ENCODE measurements at places on chromosomes 2 and 18.
A peak's percentile ranks its signal among the peaks of the same experiment; 100 is the strongest.

- DNase-seq, result no peak
Observed at GRCh38 chr2:143296089-143296488, 166.9 kb downstream of the ARHGAP15 start.

DNA sequence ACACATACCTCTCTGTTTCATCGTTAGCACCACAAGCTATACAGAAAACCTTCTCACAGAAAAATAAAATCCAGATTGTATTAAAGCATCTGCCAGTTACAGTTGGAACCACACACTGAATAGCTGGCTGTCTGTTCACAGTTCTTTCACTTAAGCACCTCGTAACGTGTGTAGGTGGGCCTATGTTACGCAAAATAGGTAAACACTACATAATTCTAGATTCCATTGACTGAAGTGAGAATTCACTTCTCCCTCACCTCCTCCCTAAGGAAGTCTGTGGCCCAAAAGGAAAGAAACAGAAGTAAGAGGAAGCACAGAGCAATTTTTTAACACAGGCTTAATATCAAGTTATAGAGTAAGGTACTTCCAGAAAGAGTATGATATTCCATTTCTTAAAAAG is 24.9 kb downstream of the PELI1 start:
- no peak for DNase-seq

- DNase-seq, result no peak
Observed at GRCh38 chr2:13114391-13114790, 397.7 kb downstream of the TRIB2 start.

- no peak for DNase-seq
Observed at GRCh38 chr2:238128534-238129001, 9.9 kb upstream of the KLHL30 start.

GRCh38 chr2:96565111-96565510 is 28.6 kb downstream of the ARID5A start:
- no peak for DNase-seq

GRCh38 chr18:32831781-32832180 is 59.0 kb upstream of the KLHL14 start:
- no peak for DNase-seq

GRCh38 chr2:100042562-100042961 is 99.8 kb downstream of the AFF3 start:
- DNase-seq, result no peak

DNA sequence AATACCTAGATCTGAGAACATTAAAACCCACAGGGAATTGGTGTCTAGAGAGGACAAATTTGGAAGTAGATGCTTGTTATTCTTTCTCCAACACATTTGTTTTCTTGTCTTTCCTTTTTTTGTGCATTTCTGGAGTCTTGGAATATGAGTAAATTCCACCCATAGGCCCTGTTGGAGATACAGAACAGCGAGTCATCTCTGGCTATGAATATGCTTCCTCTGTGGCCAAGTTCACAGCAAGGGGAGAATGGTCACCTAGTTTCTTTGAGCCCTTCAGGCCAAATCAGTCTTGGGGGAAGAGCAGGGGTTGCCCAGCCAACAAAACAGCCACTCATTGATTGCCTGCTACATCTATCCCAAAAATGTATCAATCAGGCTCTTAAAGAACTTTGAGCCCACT is 31.3 kb downstream of the SP140L start:
- no peak for DNase-seq

- no peak for DNase-seq
Observed at GRCh38 chr18:29823671-29824070, 1218.9 kb downstream of the DSC3 start.

DNA sequence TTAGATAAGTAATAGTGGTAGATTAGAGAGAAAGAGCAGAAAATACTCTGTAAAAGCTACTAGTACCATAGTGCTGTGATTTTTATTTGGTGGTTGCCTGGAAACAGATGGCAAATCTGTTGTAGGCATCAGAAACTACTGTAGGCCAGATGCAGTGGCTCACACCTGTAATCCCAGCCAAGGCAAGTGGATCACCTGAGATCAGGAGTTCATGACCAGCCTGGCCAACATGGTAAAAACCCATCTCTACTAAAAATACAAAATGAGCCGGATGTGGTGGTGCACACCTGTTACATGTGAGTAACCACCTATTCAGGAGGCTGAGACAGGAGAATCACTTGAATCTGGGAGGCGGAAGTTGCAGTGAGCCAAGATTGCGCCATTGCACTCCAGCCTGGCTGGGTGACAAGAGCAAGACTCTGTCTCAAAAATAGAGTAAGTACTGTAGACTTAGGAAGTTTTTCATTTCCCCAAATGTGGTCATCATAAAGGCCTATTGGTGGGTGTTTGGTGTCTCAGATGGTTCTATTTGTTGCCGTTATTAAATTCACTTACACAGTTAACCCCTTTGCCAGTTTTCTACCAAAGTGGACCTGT is 79.6 kb downstream of the SPTBN1 start:
- DNase-seq, result no peak

DNA sequence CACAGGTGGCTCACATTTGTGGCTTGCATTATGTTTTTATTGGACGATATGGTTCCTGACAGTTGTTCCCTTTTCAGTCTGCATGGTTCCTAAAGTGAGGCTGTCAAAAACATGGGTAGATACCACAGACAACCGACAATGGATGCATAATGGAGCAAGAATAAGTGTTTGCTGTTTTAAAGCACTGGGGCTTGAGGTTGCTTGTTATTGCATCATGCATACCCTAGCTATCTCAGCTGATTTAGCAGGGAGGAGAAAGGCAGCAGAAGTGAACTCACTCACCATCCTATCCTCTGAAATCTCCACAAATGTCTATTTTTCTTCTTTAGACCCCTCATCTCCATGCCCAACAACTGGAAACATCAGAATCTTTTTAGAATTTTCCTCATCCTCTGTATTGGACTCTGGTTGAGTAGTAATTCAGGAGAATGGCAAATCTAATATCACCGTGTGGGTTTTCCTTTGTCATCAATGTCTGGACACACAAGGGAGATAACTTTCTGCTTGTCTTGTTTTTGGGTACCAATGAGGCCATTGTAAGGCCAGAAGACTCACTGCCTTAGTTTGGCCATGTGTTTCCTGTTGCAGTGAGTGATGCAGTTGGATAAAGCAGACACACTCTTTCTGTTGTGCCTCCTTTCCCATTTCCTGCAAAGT is 46.7 kb downstream of the FBXO48 start:
- DNase-seq, result no peak

DNA sequence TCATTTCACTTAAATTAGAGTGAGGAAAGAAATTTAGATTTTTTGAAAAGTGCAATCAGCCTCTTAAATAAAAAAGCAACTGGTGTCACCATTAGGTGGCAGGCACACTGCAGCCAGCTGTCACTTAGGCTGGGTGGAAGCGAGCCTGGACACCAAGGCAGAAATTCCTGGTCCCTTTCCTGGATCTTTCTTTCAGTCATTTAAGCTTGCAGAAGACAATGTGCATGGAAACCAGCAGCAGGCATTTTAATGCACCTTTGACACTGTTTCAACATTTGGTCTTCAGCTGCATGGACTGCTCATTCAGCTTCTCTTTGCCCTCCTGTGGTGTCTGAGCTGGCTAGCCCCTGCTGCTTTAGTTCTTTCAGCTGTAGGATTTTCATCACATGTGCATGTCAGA is 61.0 kb downstream of the AQP4 start:
- no peak for DNase-seq

- no peak for DNase-seq
Observed at GRCh38 chr2:133517876-133518275, 50.4 kb downstream of the NCKAP5 start.

GRCh38 chr2:217805668-217806481 is 196.9 kb downstream of the TNS1 start:
- DNase-seq, result no peak

DNA sequence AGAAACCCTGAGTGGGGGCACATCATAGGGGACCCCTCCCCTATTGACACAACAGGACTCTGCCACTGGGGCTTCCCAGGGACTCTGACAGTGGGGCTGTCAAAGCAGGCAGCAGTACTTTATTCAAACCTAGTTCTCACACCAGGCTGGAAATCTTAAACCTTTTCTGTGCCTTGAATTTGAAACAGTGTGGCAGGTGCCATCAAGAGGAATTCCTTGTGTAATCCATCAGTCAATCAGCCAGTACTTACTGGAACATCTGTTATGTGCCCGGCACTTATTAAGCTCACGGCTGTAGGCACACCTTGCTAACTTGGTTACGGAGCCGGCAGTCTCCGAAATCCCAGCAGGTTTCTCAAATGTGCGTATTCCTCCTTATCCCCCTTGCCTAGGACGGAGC is 12.0 kb downstream of the GLI2 start:
- no peak for DNase-seq

DNA sequence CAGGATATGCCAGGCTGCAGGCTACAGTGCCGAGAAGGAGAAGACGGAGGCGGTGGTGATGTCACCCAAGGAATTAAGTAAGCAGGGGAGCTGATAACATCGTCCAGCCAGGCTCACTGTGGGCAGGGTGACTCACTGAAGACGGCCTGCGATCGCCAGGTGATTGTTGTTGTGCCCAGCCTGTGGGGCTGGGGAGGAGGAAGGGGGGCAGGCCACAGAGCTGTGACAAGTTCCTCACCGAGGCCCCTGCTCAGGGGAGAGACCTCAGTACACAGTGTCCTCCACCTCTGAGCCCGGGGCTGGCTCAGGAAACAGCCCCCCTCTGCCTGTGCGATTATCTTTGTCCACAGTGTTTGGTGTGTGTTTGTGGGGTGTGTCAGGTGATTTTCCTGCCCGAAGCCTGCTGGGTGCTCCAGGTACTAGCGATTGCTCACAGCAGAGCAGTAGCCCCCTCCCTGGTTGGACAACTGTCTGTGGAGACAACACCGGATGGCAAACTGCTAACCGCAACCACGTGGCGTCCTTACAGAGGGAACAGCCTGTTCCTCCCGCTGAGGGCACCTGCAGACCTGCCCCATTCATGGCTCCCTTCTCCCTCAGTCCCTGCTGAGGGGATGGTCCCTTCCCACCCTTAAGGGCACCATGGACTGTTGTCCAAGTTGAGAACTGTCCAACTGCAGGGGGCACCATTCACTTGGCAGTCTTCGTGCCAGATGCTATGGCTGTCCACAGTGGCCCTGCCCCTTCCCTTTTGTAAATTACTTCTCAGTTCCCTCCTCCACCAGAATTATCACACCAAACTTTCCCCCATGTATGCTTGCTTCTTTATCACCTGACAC is 95.1 kb downstream of the ZFP36L2 start:
- peak; percentile 24 for DNase-seq

- no peak for DNase-seq
Observed at GRCh38 chr2:71071681-71072398, 3.4 kb downstream of the NAGK start.

- no peak for DNase-seq
Observed at GRCh38 chr18:54636217-54636616, 45.2 kb downstream of the DYNAP start.

DNA sequence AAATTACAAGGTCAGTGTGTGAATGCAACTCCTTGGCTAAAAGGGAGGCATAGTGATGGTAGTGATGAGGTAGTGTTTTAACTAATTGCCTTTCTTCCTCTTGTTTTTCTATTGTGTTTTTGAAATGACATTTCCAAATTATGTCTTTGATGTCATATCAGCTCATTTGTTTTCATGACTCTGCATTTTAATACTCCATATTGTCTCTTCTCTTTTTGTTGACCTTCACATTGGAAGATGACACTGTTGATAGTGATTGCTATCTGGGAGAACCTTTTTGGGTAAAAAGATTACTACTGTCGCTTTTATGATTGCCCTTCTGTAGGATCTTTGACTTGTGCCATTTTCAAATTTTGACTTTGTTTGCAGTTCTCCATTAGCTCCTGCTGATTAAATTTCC is 3.0 kb downstream of the GIGYF2 start:
- no peak for DNase-seq

DNA sequence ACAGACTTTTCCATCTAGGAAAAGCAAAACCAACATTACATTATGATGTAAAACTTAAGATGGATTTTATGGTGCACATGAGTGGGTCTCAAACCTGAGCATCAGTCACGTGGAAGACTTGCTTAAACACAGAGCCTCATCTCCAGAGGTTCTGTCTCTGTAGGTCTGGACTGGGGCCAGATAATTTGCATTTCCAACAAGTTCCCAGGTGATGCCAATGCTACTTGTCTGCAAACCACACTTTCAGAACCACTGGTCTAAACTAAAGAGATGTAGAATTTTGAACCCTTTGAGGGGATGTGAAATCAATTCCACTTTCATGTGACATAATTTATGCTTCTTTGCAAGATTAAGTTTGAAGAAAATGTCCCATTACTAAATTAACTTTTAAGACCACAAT is 522.8 kb downstream of the MBD2 start:
- DNase-seq, result no peak

DNA sequence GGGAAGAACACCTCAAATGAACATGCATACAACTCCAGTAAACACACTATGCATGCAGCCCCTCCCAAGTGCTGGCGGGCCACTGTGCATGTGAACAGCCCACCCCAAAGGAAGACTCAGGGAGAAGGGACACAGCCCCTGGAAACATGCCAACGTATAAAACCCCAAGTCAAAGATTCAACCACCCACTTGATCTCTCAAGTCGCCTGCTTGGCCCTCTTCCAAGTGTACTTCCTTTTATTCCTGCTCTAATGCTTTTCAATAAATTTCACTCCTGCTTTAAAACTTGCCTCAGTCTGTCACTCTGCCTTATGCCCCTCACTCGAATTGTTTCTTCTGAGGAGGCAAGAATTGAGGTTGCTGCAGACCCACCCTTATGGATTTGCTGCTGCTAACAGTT is 139.1 kb downstream of the C1D start:
- DNase-seq, result no peak

- no peak for DNase-seq
Observed at GRCh38 chr18:79373736-79374135, 22.0 kb upstream of the NFATC1 start.

All from Panc1 (cell line).